DMS 273 treated with DMSO at 0.1 percent for 48 hours (cell line): ENCODE measurements at places on chromosomes 1 and 21.

DNA sequence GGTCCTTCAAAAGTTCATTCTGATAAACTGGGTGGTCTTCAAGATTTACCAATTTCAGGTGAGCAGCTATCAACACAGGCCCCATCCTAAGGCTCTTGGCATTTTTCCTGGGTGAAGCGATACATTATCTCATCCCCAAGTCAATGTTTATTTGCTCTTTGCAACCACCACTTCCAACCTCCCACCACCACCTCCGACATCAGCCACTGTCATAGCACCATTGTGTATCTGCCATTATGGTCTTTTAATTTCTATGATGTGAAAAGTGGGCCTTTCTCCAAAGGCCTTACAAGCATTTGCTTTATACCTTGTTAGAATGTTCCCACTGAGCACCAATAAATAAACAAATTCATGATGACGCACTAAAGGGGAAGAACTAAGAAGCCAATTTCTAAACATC, 47.2 kb downstream of the TBX15 start:
- DNase-seq, result no peak

DNA sequence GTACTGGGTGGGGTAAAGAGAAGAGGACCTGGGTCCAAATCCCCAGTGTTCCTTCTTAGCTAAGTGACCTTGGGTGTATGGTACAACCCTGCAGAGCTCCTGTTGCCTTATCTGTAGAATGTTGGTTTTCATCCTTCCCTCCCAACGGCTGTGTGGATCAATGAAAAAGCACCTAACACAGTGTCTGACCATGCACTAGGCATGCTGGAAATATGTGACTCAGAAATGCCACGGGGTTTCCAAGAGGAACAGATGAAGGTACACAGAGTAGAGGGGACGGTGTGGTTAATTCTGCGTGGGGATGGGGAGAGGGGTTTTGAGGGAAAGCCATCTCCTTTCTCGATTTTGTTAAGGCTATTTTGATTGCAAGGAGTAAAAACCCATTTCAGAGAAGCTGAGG, 8.6 kb downstream of the NIPAL3 start:
- DNase-seq, result no peak

- no peak for DNase-seq
These were observed 97.4 kb downstream of the GIPC2 start for GRCh38 chr1:78143152-78143551.

DNA sequence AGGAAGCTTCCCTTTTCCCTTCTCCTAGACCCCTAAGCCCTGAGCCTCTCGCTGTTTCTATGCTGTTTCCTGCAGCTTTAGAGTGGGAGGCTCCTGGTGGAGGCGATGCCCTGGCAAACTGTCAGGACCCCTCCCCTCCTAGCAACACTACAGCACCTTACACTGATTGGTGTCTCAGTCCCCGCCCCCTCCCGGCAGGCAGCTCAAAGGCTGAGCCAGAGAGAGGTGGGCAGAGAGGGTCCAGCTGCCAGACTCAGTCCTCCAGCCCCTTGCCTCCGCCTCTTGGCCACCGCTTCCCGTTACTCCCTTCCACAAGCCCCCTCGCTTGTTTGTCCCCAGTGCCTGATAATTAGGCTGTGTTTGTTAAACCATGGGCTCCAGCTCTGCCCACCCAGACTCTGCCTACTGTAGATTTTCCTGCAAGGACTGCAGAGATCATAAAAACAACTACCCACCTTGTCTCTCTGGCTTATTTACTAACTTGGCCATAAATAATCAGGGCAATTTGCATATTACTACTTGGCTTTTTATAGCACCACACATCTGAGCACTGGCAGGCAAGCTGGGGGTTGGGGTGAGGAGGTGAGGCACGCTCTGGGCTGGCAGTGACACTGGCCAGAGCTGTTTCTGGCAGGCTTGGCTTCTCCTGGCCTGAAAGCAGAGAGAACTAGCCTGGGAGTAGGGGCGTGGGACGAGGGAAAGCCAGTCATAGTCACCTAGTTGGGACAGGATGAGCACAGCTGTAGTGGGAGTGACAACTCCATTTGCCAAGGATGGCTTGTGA, 107.5 kb downstream of the CSMD2 start:
- DNase-seq, result no peak

- DNase-seq, result no peak
These were observed 143.4 kb downstream of the BARHL2 start for GRCh38 chr1:90573736-90574135.

DNA sequence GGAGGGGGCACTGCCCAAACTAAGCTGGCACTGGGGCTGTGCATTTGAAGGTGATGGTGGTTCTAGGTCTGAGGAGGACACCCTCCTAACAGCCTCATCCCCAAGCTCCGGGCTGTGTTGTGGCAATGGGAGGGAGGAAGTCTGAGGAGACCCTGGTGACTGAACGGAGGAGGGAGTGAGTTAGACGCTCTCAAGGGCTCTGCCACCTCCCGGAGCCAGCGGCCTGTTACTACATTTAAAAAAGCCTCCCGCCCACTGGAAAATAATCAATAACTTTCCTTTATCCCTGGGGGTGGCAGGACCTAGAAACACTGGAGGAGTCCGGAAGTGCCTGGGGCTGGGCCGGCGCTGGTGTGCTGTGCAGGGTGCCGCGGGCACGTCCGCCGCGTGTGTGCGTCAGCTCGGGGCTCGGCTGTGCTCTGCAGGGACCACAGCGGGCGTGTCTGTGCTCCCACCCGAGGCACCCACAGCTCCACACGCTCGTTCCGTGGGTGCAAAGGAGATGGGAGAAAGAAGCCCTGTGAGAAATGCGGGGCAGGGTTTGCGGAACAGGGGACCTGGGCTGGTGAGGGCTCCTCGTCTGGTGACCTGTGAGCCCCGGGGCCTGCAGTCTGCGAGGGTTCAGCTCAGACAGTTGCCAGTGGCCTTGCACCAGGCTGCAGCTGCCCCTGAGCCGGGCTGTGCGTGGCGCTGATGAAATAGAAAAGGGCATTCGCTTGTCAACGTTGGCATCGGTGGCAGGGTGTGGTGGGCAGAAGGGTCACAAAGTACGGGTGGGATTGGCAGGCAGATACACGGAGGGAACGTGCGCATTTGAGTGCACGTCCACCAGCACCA, 5.3 kb downstream of the SAMD11 start:
- DNase-seq, result no peak

DNA sequence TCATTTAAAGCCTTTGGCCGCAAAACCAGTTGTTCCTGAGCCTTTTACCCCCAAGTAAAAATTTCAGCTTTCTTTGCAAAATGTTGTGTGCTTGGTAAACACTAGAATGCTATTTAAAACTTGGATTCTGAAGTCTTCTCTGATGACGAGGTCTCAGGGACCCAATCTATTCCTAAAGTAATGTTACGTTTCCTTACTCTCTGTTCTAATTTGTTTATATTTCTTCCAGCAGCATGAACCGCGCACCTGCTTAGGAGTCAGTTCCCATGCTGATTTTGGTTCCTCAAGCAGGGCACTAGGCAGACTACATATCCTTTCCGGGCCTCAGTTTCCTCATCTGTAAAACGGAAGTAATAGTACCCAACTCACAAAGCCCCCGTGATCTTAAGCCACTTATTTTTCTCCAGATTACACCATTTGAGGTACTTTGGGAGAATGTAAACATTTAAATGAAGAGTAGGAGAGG, 969 bp upstream of the ALDH4A1 start:
- no peak for DNase-seq

DNA sequence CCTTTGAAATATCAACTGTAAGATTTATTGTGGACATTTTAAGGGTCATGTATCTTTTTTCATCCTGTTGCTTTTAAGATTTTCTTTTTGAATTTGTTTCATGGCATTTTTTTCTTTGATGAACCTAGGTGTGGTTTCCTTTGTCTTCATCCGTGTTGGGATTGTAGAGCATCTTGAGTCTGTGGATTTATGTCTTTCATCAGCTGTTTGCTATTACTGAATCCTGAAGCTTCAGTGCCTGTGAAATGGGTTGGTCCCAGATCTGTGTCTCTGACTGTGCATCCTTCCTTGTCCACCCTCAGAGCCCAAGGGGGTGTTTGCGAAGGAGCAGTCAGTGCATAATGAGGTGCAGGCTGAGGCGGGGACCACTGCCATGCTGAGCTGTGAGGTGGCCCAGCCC, 37.3 kb downstream of the OBSCN start:
- no peak for DNase-seq

DNA sequence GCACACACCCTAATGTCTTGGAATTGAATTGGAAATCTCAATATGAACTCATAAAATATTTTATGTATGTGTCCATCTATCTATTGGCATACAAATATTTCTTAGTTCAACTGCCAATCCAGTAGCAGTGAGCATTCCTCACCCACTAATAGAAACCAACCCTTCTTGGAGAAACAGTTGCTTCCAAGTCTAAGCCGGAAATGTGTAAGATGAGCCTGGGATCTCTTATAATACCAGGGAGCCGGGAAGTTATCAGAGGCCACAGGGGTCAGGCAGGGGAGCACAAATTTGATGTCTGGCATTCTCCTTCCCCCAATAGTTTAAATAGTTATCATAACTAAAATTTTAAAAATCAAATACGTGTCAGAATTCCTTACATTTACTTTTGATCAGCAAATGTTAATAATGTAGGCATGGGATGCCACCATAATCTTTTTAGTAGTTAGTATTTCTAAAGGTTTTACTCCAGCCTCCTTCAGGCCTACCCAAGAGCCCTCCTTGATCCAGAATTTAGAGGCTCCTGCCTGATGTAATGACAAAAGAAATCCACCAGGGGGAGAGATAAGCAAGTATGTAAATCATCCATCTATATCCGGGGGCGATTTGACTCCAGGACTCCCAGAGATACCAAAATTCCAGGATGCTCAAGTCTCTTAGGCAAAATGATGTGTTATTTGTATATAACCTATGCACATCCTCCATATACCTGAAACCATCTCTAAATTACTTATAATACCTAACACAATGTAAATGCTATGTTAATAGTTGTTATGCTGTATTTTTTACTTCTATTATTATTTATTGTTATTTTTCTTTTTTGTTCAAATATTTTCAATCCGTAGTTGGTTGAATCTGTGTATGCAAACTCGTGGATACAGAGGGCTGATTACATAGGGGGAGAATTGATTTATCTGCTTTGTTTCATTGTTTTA, 218.7 kb upstream of the COA6 start:
- DNase-seq, result no peak

GRCh38 chr1:4367230-4367777, 287.1 kb upstream of the AJAP1 start:
- no peak for DNase-seq
